Stimulated activated CD8-positive, alpha-beta memory T cell treated with anti-CD3 and anti-CD28 coated beads, Interleukin-7, amount 100 ng/mL, for 4 hours (primary cell): ENCODE measurements at places on chromosomes 7 and 10.
A peak's percentile ranks its signal among the peaks of the same experiment; 100 is the strongest.

GRCh38 chr7:157972914-157973313 is 614.7 kb downstream of the PTPRN2 start:
- no peak for DNase-seq

DNA sequence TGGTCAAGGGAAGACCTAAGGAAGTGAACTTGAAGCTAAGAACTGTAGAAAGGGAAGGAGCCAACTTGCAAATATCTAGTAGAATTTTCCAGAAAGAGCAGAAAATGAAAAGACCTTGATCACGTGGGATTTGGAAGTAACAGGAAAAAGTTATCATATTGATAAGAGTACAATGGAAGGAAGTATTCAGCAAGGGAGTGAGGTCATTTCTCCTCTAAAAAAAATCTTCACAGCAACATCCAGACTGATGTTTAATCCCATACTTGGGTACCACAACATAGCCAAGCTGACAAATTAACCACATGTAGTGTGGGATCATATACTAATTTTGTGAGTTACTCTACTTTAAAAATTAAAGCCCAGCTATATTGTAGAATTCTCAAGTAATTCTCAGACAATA is 207.0 kb upstream of the CXCL12 start:
- DNase-seq = no peak

DNA sequence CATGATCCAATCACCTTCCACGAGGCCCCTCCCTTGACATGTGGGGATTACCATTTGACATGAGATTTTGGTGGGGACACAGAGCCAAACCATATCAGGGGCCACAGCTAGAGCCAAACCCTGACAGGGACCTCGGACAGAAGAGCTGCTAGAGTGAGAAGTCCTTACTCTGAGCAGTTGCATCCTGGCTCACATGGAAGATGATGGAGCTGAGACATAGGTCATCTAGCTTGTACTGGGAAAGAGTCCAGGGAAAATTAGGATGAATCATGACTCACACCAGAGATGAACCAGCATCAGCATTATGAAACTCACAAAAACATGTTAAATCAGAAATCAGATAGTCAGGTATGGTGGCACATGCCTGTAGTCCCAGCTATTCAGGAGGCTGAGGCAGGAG is 12.8 kb upstream of the FMC1 start:
- DNase-seq = no peak

DNA sequence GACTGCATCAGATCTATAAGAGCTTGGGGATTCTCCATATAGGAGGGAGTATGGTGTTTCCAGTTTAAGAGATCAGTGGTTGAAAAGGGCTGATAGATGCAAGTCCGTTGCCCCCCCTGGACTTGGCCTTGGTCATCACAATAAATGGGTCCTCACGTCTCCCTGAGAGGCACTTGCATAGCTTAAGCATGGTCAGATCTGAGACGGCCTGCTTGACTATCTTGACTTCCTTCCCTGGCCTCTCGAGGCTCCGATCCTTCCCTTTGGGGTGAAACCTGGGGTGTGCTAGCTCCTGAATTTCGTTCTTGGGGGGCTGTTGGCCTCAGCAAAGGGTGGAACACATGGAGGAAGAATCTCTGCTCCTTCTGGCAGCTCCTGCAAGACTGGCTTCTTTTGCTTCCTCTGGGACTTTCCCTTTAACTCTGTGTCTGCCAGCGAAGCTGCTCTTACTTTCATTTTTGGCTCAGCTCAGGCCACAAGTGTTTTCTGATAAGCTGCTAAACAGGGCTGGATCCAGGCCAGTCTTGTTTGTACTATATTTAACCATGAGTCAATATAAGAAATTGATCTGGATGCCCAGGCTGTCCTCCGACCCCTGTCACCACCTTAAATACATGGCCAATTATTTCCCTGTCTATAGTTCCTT is 11.2 kb upstream of the ZNF485 start:
- no peak for DNase-seq

- no peak for DNase-seq
These were observed 1199.9 kb downstream of the GATA3 start for GRCh38 chr10:9254353-9254752.

DNA sequence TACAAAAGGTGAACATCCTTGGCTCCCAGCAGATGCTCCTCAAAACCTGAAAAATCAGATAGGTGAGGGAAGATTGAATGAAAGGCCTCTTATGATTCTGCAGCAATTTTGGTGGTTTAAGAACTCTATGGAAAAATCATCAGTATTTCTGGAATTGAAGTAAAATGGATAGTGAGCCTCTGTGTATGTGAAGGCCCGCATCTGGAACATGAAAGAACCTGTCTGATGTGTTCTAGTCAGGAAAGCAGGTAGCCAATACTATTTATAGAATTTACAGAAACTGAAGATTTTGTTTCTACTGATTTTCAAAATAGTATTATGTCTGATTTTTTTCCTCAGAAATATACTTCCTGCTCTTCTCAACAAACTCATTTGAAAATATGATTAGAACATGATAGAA is 37.3 kb downstream of the EGFR start:
- DNase-seq = no peak

- no peak for DNase-seq
These were observed 149.8 kb upstream of the STEAP4 start for GRCh38 chr7:88456490-88456889.

DNA sequence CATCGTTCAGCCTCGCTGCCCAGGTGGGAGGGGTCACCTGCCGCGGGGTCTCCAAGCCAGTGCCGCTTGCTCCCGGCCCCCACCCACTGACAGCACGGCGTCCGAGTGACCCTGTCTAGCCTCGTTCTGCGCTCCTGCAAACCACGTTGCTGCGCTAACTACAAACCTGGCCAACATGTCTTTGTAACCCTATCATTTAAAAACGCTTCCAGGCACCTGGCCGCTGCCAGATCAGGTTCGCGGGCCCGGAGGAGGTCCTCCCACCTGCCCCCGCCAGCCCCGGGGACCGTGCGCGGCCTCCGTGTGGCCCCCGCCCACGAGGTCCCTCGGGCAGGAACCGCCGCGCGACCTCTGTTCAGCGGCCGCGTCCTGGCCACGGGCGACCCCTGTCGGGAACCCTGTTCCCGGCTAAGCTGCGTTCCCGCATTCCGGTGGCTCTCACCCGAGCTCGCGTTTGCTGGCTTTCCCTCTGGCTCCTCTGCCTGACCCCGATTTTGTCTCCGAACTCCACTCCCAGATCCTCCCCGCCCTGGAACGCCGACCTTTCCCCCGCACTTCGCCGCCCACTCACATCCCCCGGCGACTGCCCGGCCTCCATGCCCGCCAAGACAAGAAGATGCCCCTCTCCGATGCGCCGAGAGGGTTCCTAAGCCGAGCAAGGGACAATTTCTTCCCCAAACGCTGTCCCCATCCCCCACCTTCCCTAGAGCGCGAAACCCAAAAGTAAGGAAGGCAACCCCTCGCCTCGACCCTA is 2.4 kb downstream of the SFMBT2 start:
- peak; percentile 60 for DNase-seq

- DNase-seq = peak; percentile 36
These were observed 11.2 kb upstream of the SLC35B4 start for GRCh38 chr7:134327896-134328295.

GRCh38 chr7:130719541-130719940 is 14.5 kb downstream of the KLF14 start:
- no peak for DNase-seq

DNA sequence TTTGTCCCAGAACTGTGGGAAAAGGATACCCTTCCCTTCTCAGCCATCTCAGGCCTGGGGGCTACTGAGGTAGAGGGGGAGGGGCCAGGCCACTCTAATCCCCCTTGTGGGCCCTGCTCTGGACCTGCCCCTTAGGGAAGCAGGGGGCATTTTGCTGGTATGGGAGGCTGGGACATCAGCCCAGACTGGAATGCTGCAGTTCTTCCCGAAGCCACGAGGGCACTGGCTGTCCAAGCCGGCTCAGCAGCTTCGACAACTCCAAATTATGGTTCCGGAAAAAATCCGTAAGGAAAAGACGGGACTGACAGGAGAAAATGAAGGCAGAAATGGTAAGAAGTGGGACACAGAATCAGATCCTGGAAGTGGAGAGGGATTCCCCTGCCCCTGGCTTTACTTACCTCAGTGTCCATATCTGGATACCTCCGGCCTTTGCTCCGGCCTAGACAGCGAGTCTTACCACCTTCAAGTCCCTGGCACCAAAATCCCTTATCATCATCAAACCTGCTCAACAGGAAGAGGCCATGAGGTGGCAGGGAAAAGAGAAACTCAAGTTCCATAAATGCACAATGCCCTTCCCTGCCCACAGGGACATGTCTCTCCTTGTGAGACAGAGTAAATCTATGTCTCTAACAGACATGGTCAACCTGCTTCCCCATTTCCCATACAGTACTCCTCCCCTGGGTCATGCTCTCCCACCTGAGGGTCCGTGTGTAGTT is 9.0 kb downstream of the NDST2 start:
- no peak for DNase-seq

GRCh38 chr7:4787541-4787940 is 12.1 kb downstream of the AP5Z1 start:
- no peak for DNase-seq

GRCh38 chr10:62071846-62072281 is 170.4 kb downstream of the ARID5B start:
- DNase-seq = no peak

DNA sequence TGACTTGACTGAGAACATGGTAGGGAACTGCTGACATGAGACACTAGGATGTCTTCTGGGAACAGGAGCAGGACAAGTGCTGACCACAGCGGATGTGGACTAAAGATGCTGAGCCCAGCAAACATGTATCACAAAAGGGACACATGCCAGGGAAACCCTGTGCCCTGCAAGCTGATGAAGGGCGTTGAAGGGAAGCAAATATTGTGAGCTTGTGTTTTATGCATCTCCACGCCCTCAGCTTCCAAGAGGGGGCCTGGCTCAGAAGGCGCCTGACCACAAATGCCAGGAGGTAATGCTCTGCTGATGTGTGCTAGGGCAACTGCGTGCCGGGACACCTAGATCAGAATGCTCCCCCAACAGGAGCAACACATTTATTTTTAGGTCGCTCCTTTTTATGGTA is 207.3 kb downstream of the CXCL12 start:
- DNase-seq = no peak

GRCh38 chr10:117460846-117461765 is 81.4 kb upstream of the EMX2 start:
- DNase-seq = no peak

DNA sequence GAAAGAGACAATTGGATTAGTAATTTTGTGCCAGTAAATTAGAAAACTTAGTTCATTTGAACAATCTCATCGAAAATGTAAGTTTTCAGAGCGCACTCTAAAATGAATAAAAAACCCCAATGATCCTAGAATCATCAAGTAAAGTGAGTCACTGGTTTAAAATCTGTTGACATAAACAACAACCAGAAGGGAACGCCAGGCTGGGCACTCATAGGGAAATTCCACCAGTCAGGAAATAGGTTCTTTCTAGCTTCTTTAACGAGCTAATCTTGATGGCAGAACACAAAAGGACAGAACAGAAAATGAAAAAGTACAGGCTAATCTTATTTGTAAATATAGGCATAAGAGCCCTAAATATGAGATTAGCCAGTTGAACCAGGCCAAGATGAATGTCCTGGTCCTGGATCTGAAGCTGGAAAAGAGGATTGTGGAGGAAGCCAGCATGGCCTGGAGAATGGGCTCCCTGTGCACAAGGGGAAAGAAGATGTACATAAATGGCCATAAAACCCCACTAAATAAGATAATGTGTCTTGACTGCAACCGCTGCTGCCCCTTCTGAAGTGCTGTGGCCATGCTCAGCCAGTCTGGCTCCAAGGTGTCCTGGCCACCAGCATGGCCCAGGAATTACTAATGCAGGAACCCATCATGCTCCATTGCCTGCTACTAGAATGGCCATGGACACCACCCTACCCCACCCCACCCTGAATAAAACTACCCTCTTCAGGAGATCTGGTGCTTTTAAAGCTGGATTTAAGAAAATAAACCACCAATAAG is 114.0 kb downstream of the WDFY4 start:
- DNase-seq = no peak

DNA sequence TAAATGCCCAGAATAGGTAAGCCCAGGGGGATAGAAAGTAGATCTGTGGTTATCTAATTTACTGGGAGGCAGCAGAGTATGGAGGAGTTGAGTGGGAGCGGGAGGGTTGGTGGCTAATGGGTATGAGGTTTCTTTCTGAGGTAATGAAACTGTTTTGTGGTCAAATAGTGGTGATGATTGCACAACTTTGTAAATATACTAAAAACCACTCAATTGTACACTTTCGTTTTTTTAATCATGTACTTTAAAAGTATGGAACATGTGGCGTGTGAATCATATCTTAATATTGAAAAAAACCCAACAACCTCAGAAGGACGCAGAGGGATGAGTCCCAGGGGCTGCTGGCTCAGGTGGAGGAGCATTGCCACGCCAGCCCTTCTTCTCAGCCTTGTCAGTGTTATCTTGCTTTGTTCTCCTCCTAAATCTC is 118.1 kb downstream of the WDR11 start:
- no peak for DNase-seq

- DNase-seq = no peak
These were observed 9.4 kb downstream of the ELFN1 start for GRCh38 chr7:1679326-1679965.
